Left ventricle myocardium inferior (tissue), 1 donor: ENCODE measurements at places on chromosomes 12 and 14.

- DNase-seq: no peak
- H3K27me3 ChIP-seq: no peaks in the 10 kb centered on the region
- H3K36me3 ChIP-seq: peaks cover 89% of the 10 kb centered on the region
- H3K4me3 ChIP-seq: no peak overlapping the region
- H3K27ac ChIP-seq: peak overlapping the region; percentile 40
- H3K4me1 ChIP-seq: peaks cover 59% of the 10 kb centered on the region
Measured at GRCh38 chr12:128794661-128795529, 28.9 kb downstream of the SLC15A4 start.

DNA sequence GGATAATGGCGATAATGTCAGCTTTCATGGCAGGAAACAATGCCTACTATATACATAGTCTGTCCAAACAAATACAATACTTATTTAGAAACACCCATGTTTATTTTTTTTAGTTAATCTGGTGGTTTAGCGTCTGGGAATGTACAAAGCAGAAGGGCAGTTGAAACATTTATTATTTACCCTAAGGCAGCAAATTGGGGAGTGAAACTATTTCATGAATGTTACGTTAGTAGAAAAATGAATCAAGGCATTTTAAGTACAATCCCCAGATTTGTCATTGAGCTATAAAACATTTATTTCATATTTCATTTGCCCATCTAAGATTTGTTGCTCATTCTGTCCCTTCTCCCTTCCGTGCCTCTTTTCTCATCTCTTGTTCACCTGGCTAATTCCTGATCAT lies 87.1 kb upstream of the ATF1 start:
- no peak for DNase-seq
- no peaks in the 10 kb centered on the region for H3K27me3 ChIP-seq
- peaks cover 16% of the 10 kb centered on the region for H3K4me1 ChIP-seq
- H3K4me3 ChIP-seq: no peak overlapping the region
- H3K36me3 ChIP-seq: peaks cover 48% of the 10 kb centered on the region

DNA sequence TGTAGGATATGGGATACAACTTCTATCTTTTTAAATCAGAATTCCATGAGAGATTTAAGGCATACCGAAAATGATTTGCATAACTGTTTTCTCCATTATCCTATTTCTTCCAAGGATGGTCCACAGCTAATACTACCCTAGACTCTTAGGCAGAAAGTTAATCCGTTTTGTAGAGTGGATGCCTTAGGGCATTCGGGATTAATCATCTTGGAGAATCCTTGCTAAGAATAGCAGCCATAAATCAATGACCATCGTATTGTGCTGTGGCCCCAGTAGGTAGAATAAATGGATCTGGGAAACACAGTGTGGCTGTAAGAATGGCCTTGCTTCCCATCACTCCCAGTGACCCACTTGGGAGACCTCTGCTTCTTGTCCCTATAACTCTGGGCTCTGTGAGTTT lies 99.6 kb downstream of the SSPN start:
- DNase-seq: no peak
- no peak overlapping the region for H3K27ac ChIP-seq
- no peaks in the 10 kb centered on the region for H3K27me3 ChIP-seq
- H3K4me1 ChIP-seq: peaks cover 16% of the 10 kb centered on the region

DNA sequence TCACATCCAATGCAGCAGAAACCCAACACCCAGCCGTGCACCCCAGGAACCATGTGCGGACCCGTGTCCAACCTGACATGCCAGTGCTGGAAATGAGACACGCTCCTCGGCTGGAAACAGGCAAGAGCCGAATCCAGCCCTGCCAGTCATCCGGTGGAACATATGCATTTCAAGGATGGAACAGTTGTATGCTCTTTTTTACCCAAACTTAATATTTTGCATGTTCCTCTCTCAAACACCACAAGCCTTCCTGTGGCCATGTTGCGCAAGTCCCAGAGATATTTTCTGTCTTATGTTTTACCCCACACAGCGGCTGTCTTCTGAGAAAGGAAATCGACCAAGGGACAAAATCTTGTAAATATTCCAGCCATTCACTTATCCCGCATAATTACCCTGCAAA lies 196.9 kb downstream of the BCL11B start:
- H3K4me3 ChIP-seq: no peak overlapping the region
- H3K4me1 ChIP-seq: no peaks in the 10 kb centered on the region
- DNase-seq: no peak
- H3K27me3 ChIP-seq: peaks cover 40% of the 10 kb centered on the region
- no peak overlapping the region for H3K27ac ChIP-seq
- no peaks in the 10 kb centered on the region for H3K36me3 ChIP-seq

GRCh38 chr12:88235183-88235833 lies 93.2 kb downstream of the TMTC3 start:
- no peaks in the 10 kb centered on the region for H3K27me3 ChIP-seq
- H3K27ac ChIP-seq: no peak overlapping the region
- DNase-seq: no peak
- H3K36me3 ChIP-seq: no peaks in the 10 kb centered on the region

GRCh38 chr12:42140901-42141300 lies 3.8 kb downstream of the GXYLT1 start:
- H3K4me1 ChIP-seq: peaks cover 39% of the 10 kb centered on the region
- no peak for DNase-seq
- no peaks in the 10 kb centered on the region for H3K36me3 ChIP-seq
- no peak overlapping the region for H3K4me3 ChIP-seq
- H3K27ac ChIP-seq: no peak overlapping the region

DNA sequence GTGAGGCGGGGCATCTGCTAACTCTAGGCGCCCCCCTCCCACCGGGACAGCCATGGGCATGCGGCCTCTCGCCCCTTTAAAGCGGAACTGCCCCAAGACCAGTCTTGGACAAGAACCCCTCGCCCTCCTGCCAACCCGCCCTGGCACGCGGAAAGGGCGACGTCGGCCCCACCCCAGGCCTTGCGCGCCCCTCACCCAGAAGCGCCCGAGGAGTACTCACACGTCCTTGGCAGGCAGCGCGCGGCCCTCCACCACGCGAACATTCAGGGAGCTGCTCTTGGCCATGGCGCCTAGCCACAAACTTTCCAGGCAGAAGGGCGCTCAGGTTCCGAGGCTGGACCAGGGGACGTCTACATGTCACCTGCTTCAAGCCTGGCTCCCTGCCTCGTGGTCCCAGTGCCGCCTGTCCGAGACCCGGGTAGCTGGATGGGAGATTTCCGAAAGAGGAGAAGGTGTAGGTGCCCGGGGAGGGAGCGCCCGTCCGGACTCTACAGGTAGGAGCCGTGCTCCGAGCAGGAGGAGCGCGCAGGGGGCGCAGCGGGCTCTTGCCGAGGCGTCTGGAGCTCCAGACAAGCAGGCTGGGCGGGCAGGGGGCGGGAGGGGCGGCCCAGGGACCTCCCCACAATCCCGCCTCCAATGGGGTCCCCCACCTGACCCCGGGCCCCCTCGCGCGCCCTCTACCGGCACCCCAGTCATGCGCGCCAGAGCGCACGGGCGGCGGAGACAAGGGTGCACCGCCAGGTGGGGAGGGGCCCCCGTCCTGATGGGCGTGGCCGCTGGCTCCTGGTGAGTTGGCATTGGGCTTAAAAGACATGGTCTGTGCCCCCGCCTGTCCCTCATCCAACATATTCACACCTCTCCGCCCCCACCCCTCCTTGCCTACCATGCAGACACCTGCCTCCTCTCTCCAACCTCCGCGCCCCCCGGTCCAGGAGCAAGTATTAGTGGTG lies at the start of gene RASAL1:
TSS of gene RASAL1 (minus strand) at position 584 of the 950 bp plus-strand sequence. CDS start at position 285, 299 bp downstream.
- peaks cover 7% of the 10 kb centered on the region for H3K4me1 ChIP-seq
- peak within 1 kb of the TSS; percentile 14 for H3K4me3 ChIP-seq
- no peak within 1 kb of the TSS for H3K27ac ChIP-seq
- H3K36me3 ChIP-seq: no peaks in the 10 kb centered on the region

DNA sequence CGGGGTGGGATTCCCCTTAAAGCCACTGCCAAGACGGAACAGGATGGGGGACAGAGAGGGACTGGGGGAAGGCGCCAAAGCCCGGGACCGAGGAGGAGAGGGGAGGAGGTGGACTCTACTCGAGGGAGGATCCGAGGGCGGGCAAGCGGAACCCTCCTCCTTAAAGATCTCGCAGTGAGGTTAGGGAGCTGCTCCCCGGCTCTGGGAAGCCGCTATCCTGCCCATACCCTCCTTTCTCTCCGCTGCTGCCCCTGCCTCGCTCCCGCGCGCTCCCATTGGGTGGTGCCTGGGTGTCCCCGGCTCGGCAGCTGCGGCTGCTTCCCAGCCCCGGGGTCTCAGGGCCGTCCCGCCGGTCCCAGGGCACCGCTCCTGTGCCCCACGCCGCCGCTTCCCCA lies 16.4 kb downstream of the KRT18 start:
- peak overlapping the region; percentile 11 for H3K4me3 ChIP-seq
- no peak for DNase-seq
- H3K27ac ChIP-seq: no peak overlapping the region
- H3K4me1 ChIP-seq: no peaks in the 10 kb centered on the region
- H3K27me3 ChIP-seq: peaks cover 48% of the 10 kb centered on the region

- H3K4me3 ChIP-seq: peak overlapping the region; percentile 91
- peak overlapping the region; percentile 87 for H3K27ac ChIP-seq
- peaks cover 45% of the 10 kb centered on the region for H3K4me1 ChIP-seq
Measured at GRCh38 chr12:96907671-96908422, 790 bp downstream of the NEDD1 start.

DNA sequence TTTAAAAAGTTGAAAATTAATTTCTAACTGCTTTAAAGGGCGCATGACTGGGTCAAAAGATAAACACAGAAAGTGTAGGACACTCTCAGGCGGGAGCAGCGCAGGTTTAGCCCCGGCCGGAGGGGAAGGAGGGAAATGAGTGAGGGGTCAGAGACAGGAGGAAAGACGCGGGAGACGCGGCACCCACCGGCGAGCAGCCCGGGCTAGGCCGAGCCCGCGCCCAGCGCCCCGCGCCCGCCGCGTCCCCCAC lies 591 bp downstream of the GXYLT1 start:
- H3K4me3 ChIP-seq: peak overlapping the region; percentile 85
- no peaks in the 10 kb centered on the region for H3K27me3 ChIP-seq
- H3K4me1 ChIP-seq: peaks cover 39% of the 10 kb centered on the region
- no peak for DNase-seq

DNA sequence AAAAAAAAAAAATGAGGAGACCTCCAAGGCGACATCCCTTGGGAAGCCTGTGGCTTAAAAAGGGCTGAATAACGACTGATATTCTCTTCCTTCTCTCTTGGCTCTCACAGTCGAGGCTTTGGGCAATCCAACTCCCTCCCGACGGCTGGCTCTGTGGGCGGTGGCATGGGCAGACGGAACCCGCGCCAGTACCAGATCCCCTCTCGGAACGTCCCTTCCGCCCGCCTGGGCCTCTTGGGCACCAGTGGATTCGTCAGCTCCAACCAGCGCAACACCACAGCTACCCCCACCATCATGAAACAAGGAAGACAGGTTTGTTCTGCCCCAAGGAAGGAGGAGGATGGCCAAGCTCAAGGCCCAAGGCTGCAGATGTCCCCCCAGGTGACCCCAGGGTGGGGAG lies 127.8 kb downstream of the GCH1 start:
- peaks cover 33% of the 10 kb centered on the region for H3K36me3 ChIP-seq
- H3K4me1 ChIP-seq: peaks cover 91% of the 10 kb centered on the region
- H3K27me3 ChIP-seq: no peaks in the 10 kb centered on the region

GRCh38 chr12:93111773-93112172 lies 182.7 kb upstream of the EEA1 start:
- no peaks in the 10 kb centered on the region for H3K36me3 ChIP-seq
- no peak overlapping the region for H3K4me3 ChIP-seq
- peak overlapping the region; percentile 14 for H3K27ac ChIP-seq
- DNase-seq: no peak

GRCh38 chr14:95331708-95332408 lies 12.2 kb upstream of the CLMN start:
- no peak overlapping the region for H3K4me3 ChIP-seq
- H3K4me1 ChIP-seq: no peaks in the 10 kb centered on the region
- DNase-seq: no peak
- no peaks in the 10 kb centered on the region for H3K36me3 ChIP-seq
- H3K27me3 ChIP-seq: peaks cover 22% of the 10 kb centered on the region

GRCh38 chr14:69133206-69134125 lies 19.5 kb downstream of the DCAF5 start:
- no peaks in the 10 kb centered on the region for H3K36me3 ChIP-seq
- H3K4me3 ChIP-seq: no peak overlapping the region
- peaks cover 74% of the 10 kb centered on the region for H3K4me1 ChIP-seq
- H3K27ac ChIP-seq: peak overlapping the region; percentile 9

DNA sequence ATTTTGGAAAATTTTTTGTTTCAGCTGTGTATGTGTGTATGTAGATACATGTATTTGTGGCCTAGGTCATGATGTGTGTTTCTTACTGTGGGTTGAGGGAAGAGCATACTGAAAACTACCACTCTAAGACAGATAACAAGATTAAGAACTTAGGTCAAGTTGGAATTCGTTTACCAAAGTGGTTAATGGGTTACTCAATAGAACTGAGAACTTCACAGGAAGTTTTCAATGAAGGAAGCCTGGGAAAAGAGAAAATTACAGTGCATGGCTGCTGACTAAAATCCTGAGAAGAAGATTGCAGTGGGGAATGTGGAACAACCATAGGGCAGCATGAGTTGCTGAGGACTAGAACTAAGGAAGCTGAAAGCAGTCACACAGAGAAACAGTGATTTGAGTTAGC lies 21.4 kb upstream of the FOXG1 start:
- H3K27me3 ChIP-seq: peaks cover 19% of the 10 kb centered on the region
- H3K4me3 ChIP-seq: no peak overlapping the region
- H3K4me1 ChIP-seq: no peaks in the 10 kb centered on the region
- no peaks in the 10 kb centered on the region for H3K36me3 ChIP-seq
- DNase-seq: no peak

DNA sequence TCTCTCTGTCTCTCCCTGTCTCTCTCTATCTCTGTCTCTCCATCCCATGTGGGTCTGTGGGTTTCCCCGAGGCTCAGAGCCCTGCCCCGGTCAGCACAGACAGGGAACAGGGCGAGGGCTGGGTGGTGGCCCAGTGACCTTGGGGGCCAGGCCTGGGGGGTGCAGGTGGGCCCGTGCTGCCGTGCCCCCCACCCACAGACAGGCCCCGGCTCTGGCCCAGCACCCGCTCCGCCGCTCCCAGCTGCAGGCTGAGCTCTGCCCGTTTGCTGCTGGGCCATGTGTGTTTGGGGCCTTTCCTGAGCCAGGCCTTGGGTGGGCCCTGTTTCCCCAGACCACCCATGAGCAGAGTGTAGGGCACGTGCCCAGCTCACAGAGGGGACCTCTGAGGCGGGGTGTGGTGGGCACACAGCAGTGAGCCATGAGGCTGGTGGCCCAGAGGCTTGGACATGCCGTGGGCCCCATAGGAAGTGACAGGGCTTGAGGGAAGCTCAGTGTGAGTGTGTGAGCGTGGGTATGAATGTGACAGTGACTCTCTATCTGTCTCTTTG lies 51.0 kb downstream of the TMEM121 start:
- no peak overlapping the region for H3K4me3 ChIP-seq
- no peak for DNase-seq

- H3K4me3 ChIP-seq: peak overlapping the region; percentile 73
- peaks cover 38% of the 10 kb centered on the region for H3K4me1 ChIP-seq
- no peaks in the 10 kb centered on the region for H3K36me3 ChIP-seq
- peaks cover 89% of the 10 kb centered on the region for H3K27me3 ChIP-seq
Measured at GRCh38 chr12:65822732-65823512, 1.4 kb upstream of the HMGA2 start.

- peak overlapping the region; percentile 97 for H3K27ac ChIP-seq
- peak overlapping the region; percentile 98 for H3K4me3 ChIP-seq
- DNase-seq: no peak
- H3K4me1 ChIP-seq: peaks cover 66% of the 10 kb centered on the region
Measured at GRCh38 chr12:120902846-120903411, 1.2 kb downstream of the SPPL3 start.

GRCh38 chr14:84180336-84180735 lies 1349.6 kb upstream of the FLRT2 start:
- H3K36me3 ChIP-seq: no peaks in the 10 kb centered on the region
- H3K4me3 ChIP-seq: no peak overlapping the region
- H3K27me3 ChIP-seq: no peaks in the 10 kb centered on the region

GRCh38 chr12:131693149-131693548 lies 17.7 kb upstream of the SFSWAP start:
- peaks cover 89% of the 10 kb centered on the region for H3K27me3 ChIP-seq
- no peaks in the 10 kb centered on the region for H3K36me3 ChIP-seq
- H3K4me1 ChIP-seq: no peaks in the 10 kb centered on the region
- DNase-seq: no peak
- H3K27ac ChIP-seq: no peak overlapping the region
